NCI-H774 (cell line): ENCODE measurements at places on chromosomes 7 and 10.

GRCh38 chr10:786633-787474 is 97.4 kb upstream of the DIP2C start:
- DNase-seq, result no peak

DNA sequence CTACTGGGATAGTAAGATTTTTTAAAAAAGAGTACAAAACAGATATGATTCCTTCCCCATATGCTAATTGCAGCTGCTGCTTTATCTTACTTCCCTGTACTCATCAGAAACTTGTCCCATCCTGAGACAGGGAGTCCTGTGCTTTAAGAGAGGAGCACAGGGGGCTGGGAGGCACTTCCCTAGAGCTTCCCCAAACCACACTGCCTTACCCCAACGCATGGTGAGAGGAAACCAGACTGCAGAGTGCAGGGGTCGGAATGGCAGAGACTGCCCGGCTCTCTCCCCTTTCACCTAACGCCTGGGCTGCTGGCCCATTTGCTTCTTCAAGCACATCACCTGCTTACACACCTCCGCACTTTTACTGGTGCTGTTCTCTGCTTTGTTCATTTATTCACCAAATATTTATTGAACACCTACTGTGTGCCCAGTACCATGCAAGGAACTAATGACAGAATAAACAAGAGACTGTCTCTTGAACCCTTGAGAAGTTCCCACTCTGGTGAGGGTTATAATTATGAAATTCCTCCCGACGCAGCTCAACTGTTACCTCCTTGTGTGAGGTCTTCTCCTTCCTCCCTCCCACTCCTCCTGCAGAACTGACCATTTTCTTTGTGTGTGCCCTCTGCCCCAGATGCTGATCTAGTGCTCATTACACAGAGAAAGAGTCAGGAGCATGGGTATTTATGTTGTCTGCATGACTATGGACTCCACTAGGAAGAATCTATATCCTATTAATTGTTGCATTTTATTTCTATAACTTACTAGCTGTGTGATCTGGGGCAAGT is 289.7 kb downstream of the TCF7L2 start:
- no peak for DNase-seq

DNA sequence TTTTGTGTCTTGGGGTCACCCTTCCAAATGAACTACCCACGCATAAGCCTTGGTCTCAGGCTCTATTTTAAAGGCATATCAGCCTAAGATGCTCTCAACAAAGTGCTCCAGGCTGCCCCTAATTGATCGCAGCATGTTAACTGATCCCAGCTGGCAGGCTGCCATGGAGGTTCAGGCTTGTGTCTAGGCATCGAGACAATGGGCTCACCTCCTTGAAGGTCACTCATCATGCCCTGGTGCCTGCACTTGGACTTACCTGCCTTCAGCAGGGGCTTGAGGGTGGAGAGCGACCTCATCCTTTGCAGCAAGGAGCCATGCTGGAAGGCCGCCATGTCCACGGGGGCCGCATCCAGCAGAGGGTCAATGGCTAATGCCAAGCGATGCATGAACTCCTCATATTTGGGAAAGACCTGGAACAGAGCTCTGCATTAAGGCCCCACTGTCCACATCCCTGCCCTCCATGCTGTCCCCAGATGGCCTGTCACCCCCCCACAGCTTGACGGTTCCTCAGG is 17.8 kb downstream of the PYROXD2 start:
- DNase-seq, result no peak

DNA sequence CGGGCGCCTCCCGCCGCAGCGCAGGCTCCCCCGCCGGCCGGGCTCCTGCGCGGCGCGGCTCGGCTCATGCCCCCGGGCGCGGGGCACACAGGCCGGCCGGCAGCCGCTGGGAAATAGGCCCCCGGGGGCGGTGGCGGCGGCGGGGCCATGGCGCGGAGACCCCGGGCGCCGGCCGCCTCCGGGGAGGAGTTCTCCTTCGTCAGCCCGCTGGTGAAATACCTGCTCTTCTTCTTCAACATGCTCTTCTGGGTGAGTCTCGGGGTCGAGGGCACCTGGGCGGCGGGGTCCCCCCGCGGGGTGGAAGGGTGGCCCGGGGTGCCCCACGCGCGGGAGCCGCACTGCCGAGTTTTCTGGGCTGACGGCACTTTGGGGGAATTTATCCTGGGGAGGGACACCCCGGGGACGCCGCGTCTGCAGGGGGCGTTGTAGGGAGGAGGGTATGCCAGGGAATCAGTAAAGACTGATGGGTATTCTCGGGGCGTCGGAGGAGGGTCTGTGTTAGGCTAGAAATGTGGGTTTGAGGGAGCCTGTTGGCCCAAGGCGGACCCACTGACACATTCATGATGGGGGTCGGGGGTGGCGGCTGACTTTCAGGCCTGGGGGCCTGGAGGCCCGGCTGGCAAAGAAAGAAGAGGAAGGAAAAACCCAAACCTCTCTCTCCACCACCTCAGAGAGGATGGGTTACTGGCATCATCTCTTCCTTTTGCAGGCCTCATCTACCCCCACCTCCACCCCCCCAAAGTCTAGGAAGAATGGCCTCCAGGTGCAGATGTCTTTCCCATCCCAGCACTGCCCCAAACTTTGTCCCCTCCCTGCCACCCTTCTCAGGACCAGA is 544 bp downstream of the TSPAN33 start:
- DNase-seq, result no peak

DNA sequence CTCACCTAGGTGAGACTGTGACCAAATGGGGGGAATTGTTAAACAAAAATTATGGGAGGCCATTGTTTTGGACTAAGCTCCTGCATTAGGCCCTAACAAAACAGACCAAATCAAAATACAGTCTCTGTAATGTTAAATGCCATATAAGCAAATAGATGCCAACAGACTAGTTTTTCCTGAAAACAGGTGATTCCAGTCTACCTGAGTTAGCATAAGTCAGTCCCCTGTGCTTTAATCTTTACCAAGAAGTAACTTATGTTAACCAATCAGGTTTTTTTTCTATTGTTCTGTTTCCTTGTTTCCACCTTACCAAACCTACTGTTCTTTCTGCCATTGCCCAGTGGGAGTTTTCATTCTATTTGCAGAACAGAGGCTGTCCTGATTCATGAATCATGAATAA is 48.0 kb downstream of the PDZD8 start:
- DNase-seq, result no peak

GRCh38 chr10:88521791-88522190 is 61.3 kb downstream of the RNLS start:
- no peak for DNase-seq

- no peak for DNase-seq
Observed at GRCh38 chr7:152485826-152486225, 50.0 kb upstream of the KMT2C start.

DNA sequence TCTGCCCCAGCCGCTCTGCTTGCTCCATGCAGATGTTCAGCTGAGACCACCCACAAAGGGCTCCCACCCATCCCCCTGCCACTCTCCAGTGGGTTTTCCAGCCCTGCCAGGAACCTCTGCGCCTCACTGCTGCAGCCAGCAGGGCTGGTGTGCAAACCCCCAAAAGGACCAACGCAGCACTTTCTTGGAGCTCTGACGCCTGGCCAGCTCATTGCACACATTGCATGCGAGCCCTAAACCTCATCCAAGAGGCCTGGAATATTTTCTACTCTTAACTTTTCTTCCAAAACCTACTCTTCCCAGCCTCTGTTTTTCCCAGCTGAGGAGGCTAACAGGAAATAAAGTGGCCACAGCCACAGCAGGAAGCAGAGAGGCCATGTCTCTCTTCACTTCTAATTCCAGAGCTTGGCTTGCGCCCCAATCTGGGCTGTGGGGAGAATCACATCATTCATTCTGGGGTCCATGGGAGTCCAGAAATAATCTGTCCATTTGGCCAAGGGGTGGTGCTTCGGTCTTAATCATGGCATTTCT is 4.6 kb upstream of the FAM170B start:
- DNase-seq, result no peak

DNA sequence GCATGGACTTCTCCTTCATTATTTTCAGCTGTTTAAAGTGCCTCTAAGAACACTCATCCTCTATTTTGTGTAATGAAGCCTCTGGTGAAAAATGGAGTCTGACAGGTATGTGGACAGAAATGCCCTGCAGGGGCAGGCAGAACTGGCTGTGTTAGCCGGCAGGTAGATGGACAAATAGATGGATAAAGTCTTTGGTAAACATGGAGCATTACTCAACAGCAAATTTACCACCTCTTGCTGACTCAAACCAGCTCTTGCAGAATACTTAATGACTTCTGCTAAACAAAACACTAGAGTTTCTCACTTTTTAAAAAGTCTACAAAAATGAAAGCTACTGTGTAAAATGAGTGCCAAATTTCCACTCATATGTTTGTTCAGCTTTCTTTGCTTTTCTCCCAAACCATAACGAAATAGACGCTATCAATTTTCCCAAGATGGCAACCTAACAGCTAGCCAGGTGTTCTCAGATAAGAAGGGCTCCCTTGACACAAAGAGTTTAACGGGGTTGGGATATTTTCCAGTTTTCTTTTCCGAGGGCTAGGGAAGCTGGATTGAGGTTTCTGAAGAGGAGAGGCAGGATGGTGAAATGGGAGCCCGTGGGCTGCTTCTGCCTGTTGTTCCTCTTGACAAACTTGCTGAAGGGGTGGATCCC is 71.9 kb upstream of the HABP2 start:
- DNase-seq, result peak; percentile 71

DNA sequence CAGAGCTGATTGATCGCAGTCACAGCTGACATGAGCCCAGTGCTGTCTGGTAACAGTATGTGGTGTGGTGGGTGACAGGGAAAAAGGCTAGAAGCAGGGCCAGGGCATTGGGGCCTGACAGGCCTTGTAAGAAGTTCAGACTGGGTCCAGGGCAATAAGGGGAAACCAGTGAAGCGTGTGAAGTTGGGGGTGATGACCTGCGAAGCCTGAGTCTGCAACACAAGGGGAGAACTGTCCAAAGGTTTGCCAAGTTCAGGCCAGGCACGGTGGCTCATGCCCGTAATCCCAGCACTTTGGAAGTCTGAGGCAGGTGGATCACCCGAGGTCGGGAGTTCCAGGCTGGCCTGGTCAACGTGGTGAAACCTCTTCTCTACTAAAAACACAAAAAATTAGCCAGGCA is 983.9 kb upstream of the ZNF722 start:
- DNase-seq, result no peak

DNA sequence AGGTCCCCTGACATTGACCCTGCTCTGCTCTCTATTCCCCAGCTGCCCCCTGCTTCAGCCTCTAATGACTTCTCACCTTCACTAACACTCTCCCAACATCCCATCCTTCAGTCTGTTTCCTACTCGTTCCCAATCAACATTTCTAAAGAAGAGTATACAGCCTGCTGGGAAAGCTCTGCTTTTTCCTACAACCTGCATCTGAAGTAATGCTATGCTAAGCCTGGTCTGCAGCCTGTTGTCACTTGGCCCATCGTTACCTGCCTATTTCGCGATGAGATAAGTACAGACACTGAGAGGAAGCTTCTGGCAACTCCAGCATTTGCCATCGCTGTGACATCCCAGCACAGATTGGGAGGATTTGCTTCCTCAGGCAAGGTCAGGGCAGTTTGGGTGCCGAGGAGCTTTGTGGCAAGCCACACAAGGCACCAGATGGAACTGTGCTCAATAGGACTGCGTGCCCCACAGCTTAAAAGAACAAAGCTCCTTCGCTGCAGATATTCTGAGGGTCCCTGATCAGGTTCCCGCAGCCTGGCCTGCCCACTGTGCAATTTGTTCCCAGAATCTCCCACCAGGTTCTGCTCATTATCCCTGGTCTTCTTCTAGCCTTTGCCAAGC is 51.4 kb downstream of the PKD1L1 start:
- DNase-seq, result no peak

DNA sequence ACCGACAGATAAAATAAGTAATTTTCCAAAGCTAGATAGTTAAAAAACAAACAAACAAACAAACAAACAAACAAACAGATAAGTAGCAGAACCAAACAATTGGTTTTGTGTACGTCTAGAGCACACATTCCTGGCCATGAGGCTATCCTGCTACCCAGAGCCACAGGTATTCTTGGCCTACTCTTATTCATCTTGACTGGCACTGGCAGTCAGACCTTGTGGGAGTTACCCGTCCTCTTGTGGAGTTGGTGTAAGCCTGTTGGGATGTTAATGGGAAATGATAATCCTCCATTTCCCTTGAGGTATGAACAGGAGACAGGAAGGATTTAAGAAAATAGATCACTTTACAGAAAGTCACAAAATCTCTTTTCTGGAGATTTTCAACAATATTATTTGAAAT is 142.4 kb upstream of the MEOX2 start:
- no peak for DNase-seq

DNA sequence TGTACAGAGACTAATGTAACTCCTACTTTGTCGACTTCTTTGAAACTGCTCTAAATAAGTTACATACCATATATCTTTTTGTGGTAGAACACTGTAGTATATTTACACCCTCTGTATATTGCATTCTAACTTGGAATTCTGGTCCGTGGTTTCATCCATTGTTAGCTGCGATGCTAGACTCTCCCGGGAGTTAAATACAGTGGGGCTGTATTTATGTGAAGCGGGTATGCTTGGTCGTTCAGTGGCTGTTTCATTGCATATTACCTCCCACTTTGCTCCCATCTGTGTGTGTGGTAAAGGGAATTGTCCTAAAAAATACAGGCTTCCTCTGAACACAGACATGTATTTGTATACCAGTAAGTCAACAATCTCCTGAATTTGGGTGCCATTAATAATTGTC is 231.1 kb downstream of the SLC25A13 start:
- peak; percentile 39 for DNase-seq

GRCh38 chr10:110643035-110643652 is 992 bp upstream of the RBM20 start:
- no peak for DNase-seq

DNA sequence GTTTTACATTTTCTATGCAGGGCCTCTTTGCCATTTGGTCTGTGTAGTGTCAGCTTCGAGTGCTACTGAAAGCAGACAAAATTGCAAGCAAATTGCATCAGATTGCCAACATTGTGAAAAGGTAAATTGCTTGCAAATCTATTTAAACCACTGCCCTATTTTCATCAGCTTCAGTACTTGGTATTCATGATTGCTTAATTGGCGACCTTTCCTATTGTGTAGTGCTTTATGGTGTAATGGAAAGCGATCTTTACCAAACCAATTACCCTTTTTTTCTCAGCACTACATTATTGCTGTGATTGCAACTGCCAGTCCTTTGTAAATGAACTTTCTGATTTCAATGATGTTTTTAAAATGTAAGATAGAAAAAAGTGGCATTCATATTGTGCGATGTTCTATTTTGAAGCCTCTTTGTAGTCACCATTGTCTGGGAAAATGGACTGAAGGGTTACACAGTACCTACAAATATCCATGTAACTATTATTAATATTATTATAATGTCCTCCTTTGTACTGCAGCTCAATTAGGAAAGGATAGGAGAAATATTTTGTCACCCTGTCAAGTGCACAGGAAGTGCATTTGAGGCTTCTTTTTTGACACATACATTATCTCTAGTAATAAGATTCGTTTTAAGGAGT is 177.7 kb upstream of the SP8 start:
- DNase-seq, result peak; percentile 87

DNA sequence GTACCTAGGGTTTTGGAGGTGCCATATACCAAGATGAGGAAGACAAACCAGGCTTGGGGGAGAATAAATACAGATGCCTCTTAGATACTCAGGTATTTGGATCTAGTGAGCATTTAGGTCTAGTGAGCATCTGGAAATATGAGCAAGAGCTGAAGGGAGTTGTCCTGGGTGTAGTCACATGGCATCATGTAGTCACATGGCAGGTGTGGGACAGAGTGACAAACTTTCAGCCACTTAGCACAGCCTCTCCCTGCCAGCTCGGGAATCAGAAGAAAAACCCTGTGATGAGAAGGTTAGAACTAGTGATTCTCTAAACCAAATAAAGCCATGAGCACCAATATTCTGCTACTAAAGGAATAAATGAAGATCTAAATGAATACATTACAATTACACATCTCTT is 24.3 kb downstream of the RGR start:
- no peak for DNase-seq

GRCh38 chr10:115118346-115118745 is 25.2 kb downstream of the ATRNL1 start:
- no peak for DNase-seq

GRCh38 chr10:70328967-70329366 is 45.2 kb upstream of the NPFFR1 start:
- DNase-seq, result no peak
